ENCODE measurements at places on chromosomes 7 and 10. TPM values are rescaled to one million over a fixed set of nuclear protein-coding genes. Genes with fewer than 3 reads are reported as not detected.

Gene INMT
- total RNA-seq, result 18.8 TPM

Gene UNCX
- not detected for total RNA-seq

GRCh38 chr10:131009791-131010190, 301.7 kb downstream of the TCERG1L start:
- DNase-seq, result no peak

Gene NME8
- 0.89 TPM for total RNA-seq

Gene MAT1A
- 0.98 TPM for total RNA-seq

GRCh38 chr10:3235996-3236510, 63.5 kb upstream of the PITRM1 start:
- DNase-seq, result no peak

- peak; percentile 24 for DNase-seq
Observed at GRCh38 chr7:29557954-29558353, 5.7 kb upstream of the PRR15 start.

DNA sequence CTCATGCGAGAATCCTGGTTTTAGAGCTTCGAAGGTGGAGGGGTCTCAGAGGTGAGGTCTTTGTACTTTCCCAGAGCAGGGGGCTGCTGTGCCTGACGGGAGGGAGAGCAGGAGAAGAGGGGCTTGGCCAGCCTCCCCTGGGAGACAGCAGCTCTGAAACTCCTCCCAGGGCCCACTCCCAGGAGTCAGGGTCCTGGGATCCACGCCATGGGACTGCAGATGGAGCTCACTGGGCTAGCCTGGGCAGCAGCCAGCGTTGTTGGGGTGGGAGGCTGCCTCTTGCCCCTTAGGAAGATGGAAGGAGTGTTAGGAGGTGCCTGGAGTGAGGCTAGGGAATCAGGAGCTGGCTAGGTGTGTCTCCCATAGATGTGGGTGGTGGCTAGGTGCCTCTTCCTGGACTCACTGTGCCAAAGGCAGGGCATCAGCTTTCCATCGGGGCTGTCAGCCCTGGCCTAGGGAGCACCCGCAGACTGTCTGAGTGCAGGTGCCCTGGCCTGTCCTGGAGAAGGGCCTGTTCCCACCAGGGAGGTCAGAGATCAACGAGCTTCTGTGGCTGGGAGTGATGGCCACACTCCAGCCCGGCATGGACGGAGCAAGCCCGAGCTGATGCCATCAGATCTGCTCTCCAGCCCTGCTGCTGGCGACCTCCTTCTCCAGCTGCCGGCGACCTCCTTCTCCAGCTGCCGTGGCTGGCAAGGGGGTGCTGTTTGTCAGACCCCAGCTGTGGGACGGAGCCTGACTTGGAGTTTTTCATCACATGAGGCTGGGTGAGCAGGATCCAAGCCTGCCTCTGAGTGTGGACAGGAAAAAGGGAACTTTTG, 111.3 kb downstream of the PTPN20 start:
- peak; percentile 8 for DNase-seq

- no peak for DNase-seq
Observed at GRCh38 chr7:74256491-74257408, 2.6 kb upstream of the RFC2 start.

GRCh38 chr10:61135276-61135721, 191.3 kb upstream of the RHOBTB1 start:
- no peak for DNase-seq

DNA sequence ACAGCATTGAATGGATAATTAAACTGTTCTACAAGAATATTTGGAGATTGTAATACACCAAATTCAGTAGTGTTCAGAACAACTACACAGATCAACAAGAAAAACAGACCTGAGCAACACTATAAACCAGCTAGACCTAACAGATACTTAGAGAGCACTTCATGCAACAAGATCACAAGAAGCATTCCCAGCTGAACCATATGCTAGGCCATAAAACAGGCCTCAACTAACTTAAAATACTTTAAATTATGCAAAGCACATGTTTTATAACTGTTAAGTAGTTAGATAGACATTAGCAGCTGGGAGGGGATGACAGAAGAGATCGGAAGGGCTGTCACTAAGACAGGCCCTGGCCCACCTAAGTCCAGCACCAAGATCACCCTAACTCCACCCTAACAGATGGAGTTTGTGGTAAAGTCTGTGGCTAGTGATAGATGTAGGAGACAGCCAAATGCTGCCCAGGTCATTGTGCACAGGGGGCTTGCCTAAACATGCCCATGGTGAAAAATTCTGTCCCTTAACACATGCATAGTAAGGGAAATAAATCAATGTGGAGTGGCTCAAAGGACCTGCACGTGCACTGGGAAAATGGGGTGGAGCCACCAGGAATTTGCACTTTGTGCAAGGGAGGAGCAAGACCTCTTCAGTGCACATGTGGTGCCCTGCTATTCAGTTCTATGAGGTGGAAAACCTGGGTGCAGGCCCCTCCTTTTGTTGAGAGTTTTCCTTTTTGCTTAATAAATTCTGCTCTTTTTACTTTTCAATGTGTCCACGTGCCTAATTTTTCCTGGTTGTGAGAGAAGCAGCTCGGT, 567.8 kb upstream of the NRG3 start:
- DNase-seq, result no peak

- DNase-seq, result no peak
Observed at GRCh38 chr7:93053949-93054943, 63.5 kb downstream of the SAMD9 start.

GRCh38 chr7:56110611-56111010, 4.3 kb upstream of the CHCHD2 start:
- DNase-seq, result no peak

GRCh38 chr7:28980451-28981160, 22.5 kb upstream of the TRIL start:
- no peak for DNase-seq

Gene PLCE1
- 3.5 TPM for total RNA-seq

DNA sequence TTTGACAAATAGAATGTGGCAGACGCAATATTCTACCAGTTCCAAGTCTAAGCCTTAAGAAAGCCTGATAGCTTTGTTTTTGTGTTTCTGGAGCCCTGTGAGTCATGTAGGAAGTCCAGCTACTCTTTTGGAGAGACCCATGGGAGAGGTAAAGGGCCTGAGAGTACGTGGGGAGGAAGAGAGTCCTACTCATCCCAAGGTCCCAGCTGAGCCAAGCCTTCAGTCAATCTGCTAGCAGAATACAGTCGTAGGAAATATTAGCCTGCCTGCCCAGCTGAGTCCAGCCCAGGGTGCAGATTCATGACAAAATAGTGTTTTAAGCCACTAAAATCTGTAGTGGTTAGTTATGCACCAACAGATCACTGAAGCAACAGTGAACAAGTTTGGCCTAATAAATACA, 9.0 kb upstream of the GNA12 start:
- DNase-seq, result no peak

- DNase-seq, result no peak
Observed at GRCh38 chr7:13742126-13742525, 247.3 kb downstream of the ETV1 start.

Gene SYNPO2L
- 0.49 TPM for total RNA-seq

Gene STAG3
- total RNA-seq, result 3.6 TPM

DNA sequence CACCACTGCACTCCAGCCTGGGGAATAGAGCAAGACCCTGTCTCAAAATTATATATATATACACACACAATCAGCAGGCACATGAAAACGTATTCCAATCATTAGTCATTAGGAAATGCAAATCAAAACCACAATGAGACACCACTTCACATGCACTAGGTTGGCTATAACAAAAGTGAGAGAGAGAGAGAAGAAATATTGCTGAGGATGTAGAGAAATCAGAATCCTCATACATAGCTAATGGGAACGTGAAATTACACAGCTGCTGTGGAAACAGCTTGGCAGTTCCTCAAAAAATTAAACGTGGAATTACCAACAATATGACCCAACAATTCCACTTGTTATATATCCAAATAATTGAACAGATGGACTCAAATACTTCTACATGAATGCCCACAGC, 43.3 kb upstream of the CNNM1 start:
- DNase-seq, result no peak

Gene SHTN1
- total RNA-seq, result 36.7 TPM

DNA sequence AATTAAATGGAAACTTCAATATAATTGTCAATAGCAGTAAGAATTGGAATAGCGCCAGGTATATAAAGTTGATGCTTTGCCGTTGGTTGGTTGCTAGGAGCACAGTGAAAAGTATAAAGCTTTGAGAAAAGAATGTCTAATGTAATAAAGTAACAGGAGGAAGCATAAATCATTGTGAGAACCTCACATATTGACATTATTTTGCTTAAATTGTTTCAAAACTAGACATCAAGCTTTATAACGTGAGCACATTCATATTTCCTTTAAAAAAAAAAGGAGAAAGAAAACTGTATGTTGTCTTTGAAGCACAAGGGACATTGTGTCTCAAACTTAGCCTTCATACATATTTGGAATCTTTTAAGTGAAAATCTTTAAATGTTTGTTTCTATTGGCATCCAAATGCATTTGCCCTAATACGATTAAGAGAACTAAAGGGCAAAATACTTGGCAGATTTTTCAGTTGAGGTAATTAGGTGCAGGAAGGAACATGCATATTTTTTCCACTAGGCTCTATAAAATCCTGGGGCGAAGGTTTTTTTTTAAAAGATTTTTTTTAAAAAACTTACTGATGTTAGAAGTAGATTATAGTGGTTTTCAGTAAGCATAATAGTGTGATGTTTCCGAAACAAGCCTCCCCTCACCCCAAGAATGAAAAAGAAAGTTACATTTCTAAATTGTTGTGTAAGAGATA, 92.4 kb downstream of the ARID5B start:
- no peak for DNase-seq

Gene SLC29A4
- total RNA-seq, result 6.0 TPM

- no peak for DNase-seq
Observed at GRCh38 chr10:110040767-110041478, 33.1 kb downstream of the ADD3 start.

Gene CFAP58
- total RNA-seq, result 0.12 TPM

DNA sequence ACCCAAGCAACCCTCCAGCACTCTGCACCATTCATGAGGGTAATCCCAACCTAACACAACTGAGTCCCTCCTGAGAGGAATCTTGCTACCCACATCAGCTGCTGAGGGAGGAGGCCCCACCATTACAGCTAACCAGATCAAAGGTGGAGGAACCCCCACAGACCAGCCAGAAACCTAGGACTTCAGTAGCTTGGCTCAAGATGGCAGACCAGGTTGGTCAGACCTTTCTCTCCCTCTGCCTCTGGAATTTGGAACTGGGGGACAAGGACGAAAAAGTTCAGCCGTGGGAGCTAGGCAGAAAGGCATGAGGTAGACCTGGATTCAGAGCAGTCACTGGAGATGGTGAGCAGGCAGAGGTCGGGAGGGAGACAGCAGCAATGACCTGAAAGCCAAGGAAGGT, 101.3 kb upstream of the CACUL1 start:
- no peak for DNase-seq

Gene ASAH2
- 2.8 TPM for total RNA-seq

Gene KIF11
- 1.8 TPM for total RNA-seq

Gene MMS19
- 48.1 TPM for total RNA-seq

- DNase-seq, result no peak
Observed at GRCh38 chr7:28539289-28539981, 127.1 kb downstream of the CREB5 start.

DNA sequence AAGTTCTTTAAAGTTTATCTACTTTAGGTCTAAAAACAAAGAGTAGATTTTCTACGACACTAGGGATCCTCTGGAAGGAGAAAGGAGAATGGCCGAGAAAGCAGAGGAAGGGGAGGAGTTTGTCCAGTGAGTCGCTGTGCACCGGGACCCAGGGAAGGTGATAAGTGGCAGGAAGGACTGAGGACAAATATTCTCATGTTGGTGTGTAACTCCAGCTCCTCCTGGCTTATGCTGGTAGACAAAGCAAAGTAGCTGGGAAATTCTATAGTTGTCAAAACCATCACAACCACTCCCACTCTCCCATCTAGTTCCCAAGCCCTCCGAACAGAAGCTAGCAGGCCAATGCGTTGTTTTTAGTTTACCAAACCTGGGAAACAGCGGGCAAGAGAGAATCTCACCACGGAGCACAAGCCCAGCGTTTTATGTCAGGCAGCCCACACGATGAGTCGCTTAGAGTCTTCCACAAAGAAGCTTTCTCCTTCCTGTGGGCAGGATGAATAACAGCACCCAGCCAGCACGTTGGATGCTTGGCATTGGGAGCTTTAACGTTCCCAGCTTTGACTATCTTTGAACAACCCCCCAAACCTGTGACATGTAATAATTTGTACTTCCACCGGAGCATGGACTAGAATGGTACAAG, 32.9 kb upstream of the JCAD start:
- no peak for DNase-seq

Gene RNF133
- 1.4 TPM for total RNA-seq

GRCh38 chr10:20288060-20288459, 471.8 kb downstream of the PLXDC2 start:
- DNase-seq, result no peak

Gene ARF5
- 129 TPM for total RNA-seq

Gene ANXA8
- total RNA-seq, result 0.52 TPM

Gene TAS2R4
- total RNA-seq, result 1.0 TPM

GRCh38 chr10:6694447-6695140, 114.5 kb upstream of the PRKCQ start:
- DNase-seq, result no peak

- no peak for DNase-seq
Observed at GRCh38 chr10:102435529-102436233, 3.3 kb upstream of the CUEDC2 start.

GRCh38 chr10:75658036-75658435, 226.6 kb downstream of the LRMDA start:
- no peak for DNase-seq

GRCh38 chr10:31804352-31804810, 124.2 kb downstream of the ARHGAP12 start:
- no peak for DNase-seq

- DNase-seq, result no peak
Observed at GRCh38 chr7:101891936-101892640, 74.7 kb downstream of the CUX1 start.

Gene TYSND1
- total RNA-seq, result 21.4 TPM

DNA sequence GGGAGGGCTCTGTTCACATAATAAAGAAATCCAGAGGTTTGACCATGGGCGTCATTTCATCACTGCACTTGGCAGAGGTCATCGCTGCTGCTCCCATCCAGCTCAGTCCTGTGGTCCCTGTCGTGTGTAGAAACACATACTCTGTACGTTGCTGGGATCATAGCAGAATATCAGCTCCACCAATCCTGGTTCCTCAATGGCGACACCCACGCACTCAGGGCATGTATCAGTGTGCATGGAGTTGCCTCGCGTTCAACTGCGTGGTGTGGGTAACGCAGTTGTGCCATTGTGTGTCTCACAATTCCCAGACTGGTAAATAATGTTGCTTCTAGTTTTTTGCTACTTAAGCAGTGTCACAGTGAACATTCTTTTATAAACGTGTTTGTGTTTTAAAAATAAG, 111.1 kb downstream of the LHPP start:
- DNase-seq, result no peak

DNA sequence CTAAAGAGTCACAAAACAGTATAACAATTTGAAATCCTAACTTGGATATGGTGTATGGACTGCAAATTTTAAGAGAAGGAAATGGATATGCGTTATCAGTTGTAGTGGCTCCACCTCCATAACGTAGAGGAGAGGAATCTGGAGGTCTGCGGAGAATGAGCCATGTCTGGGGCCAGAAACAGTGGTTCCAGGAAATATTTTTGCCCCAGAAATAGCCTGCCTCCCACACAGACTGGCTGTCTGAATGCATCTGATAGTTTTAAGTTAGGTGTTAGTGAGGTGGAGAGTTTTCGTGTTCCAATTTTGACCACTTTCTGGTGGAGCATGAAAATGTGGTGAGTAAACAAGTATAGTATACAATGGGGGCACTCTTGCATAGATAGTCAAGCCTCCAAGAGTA, 1.6 kb downstream of the PHTF2 start:
- DNase-seq, result no peak

- DNase-seq, result no peak
Observed at GRCh38 chr7:36366005-36366717, 23.5 kb upstream of the ANLN start.
